ENCODE measurements at places on chromosomes 13 and 19.

DNA sequence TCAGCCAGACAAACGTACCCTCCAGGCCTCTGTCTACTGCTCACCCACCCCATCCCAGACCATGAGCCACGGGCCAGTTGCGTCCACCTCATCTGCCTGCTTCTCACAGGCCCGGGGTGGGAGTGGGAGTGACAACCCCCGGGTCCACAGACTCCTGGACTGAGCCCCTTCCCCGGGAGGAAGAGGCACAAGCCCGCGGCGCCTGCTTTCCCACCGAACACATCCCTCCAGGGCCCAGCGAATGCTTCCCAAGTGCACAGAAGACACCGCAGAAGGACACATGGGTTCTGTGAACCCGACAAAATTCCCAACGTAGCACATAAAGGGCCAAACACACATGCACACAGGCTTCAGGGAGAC is 18.0 kb upstream of the PLPP2 start:
- DNase-seq, result no peak

DNA sequence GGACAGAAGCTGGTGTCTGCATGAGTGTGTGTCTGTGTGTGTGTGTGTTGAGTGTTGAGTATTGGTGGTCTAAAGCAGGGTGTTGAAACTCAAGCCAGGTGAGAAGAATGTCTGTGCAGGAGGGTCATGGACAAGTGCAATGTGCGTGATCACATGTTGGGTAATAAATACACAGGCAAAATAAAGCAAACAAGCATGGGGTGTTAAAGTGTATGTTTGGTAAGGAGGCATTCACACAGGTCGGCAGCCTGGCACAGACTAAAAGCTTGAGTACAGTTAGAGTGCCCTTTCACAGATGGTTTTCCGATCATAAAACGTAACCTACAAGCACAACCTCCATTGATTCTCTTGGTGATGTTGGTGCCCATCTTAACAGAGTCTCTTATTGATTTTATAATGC is 476.9 kb upstream of the KLHL1 start:
- no peak for DNase-seq

DNA sequence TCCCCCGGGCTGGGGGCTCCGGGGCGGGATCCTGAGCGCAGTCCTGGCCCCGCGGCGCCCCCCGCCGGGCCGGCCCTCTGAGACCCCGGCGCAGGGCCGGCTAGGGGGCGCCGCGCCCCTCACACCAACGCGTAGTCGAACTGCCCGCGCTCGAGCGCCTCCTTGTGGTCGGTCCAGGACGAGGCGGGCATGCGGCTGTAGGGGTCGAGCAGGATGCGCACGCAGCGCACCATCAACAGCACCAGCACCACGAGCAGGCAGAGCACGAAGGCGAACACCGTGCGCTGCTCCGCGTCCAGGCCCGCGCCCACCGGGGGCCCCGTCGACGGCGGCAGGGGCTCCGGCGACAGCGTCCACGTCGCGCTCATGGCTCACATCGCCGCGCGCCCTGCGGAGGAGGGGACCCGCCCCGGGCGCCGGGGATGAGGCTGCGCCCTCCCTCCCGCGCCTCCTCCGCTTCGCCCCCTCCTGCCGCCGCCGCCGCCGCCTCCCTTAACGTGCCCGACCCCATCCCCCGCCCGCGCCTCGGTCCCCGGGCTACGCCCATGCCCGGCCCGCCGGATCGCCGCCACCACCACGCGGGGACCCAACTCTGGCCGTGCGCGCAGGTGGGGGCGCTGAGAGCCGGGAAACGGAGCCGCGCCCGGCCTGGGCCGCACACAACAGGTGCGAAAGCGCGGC is 624 bp downstream of the CTXN1 start:
- DNase-seq, result peak; percentile 93

- DNase-seq, result no peak
These were observed 25.5 kb upstream of the ATP12A start for GRCh38 chr13:24654741-24655140.

GRCh38 chr19:52307275-52307674 is 10.3 kb downstream of the ZNF480 start:
- DNase-seq, result no peak

GRCh38 chr13:25802579-25802978 is 249.2 kb downstream of the SHISA2 start:
- DNase-seq, result no peak

DNA sequence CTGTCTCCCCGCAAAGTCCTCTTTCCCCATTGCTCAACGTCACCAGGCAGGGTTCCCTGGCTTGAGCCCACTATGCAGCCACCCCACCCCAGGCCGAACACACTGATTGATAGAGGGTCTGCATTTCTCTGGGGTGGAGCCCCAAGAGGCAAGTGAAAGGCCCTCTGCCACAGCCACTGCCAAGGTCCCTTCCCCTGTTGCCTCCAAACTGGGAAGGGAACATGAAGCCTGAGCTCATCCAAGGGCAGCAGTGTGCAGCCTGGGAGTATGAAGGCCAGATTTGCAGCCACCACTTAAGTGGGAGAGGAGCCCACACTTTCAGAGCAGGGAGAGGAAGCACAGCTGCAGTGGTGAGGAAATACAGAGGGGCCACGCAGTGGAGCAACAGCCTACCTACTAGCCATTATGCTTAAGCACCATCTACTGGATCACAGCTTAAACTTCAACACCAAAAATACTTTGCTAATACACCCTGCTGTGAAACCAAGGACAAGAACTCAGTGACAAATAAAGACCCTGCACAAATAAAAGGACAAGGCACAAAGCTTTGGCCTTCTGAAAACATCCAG is 48.6 kb downstream of the UBL3 start:
- no peak for DNase-seq

GRCh38 chr13:111623743-111624505 is 303.5 kb downstream of the TEX29 start:
- no peak for DNase-seq

- peak; percentile 75 for DNase-seq
These were observed 9.8 kb upstream of the LIN7B start for GRCh38 chr19:49104229-49104864.

DNA sequence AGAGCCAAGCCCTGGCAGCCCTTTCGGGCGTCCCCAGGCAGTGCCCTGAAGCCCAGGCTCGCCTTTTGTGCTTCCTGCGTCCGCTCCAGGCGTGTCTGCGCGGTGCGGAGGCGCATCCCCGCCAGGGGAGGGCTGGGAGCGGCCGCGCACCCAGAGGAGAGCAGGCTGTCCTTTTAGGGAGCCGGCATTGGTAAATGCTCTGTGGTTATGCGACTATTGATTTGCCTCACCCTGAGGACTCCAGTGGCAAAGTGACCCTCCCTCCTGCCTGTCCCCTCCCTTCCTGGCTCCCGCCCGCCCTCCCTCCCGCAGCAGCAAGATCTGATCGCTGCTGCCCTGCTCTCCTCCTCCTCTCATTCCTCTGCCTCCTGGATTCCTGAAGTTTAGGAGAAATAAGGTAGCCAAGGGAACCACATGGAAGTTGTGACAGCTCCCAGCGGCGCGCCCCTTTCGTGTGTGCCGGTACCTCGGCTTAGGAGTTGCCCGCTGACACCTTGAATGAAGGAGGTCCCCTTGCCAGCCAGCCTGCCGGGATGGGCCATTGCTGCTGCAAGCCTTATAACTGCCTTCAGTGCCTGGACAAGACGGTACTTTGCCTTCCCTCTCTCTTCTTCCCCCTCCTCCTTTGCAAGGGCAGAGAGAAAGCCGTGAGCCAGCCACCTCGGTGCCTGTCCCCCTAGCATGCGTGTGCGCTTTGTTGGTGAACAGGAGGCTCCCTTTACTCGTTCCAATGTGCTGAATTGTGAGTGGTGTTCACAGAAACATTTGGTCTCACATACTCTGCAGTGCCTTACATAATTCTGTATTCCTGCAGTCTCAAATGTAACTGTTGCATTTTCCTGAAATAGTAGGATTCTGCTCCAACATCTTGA is 166.9 kb downstream of the SLC7A1 start:
- DNase-seq, result peak; percentile 61

DNA sequence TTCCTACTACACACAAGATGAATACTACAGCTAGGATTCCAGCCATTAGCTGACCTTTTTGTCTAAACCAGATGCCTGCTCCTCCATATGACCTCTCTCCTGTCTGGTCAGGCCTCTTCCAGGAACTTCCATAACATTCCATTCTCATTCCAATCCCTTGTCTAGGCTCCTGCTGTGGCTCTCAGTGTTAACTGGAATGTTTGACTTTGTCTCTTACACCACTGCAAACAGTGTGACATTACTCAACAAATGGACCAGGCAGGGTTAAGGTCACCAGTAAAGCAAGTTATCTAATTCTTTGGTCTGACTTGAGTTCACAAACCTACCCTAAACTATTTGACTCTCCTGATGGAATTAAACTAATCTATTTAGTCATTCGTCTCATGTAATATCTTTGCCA is 2.1 kb upstream of the GPC6 start:
- DNase-seq, result no peak

- DNase-seq, result no peak
These were observed 4.5 kb upstream of the SIGLEC9 start for GRCh38 chr19:51120160-51120559.

DNA sequence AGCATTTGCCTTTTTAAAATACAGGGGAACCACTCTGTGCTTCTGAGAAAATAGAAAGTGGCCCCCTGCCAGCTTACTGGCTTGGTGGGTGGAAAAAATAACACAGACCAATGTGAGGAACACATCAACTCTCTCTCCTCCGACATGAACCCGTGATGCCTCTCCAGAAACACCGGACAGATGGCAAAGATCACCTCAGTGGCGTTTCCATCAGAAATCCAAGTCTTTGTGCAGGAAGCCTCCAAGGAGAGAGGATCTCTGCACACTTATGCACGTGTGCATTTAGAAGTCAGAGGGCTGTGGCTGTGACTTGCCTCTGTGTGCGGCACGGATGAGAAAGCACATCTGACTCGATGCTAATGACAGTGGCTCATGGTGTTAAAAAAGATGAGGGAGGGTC is 112.3 kb upstream of the KLF12 start:
- no peak for DNase-seq

DNA sequence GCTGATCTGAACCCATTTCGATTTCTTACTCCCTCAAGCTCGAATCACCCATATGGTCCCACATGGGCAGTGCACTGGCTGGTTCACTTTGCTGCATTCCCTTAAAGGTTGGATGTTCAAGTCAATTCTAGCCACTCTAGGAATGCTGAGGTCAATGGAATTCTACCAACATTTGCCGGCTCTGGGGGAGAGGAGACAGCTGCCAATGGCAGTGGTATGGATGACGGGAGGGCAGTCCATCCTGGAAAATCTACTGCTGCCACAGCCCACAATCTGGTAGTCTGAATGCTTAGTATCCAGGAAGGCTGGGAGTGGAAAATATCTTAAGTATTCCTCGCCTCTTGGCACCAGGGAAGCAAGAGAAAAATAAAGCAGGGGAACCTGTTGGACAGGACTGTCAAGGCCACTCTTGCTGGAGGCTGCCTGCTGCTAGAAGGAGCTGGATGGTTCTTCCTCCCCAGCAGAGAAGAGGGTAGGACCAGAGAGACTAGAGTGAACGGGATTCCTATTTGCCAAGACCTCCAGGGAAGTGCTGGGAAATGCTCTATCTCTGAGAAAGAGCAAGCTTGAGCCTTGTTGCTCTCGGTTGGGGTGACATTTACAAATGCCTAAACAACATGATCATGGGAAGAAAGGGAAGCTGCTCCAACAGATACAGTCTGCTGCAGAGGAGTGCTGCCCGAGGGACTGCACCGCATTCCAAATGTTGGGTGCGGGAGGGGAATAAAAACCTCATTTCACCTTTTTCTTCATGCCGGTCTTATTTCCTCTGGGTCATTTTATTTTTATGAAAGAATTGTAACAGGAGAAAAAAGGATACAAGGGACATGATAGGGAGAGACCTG is 20.7 kb upstream of the HMGB1 start:
- DNase-seq, result no peak

- no peak for DNase-seq
These were observed 262.5 kb upstream of the STARD13 start for GRCh38 chr13:33548069-33548468.

DNA sequence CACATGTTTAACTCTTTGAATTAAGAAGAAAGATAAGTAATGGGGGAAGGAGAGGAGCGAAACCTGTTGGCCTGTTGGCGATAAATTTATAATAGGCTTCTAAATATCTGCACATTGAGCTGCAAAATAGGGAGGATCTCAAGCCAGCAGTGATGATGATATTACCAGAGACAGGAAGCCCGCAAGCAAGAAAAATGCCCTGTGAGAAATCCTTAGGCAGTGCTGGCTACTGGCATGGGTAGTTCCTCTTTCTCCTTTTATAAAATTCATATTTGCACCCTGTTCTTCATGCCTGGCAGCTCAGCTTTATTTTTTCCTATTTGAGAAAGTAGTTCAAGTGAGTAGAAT is 858 bp upstream of the USP12 start:
- DNase-seq, result no peak

GRCh38 chr13:59274958-59275727 is 888.6 kb downstream of the DIAPH3 start:
- no peak for DNase-seq

DNA sequence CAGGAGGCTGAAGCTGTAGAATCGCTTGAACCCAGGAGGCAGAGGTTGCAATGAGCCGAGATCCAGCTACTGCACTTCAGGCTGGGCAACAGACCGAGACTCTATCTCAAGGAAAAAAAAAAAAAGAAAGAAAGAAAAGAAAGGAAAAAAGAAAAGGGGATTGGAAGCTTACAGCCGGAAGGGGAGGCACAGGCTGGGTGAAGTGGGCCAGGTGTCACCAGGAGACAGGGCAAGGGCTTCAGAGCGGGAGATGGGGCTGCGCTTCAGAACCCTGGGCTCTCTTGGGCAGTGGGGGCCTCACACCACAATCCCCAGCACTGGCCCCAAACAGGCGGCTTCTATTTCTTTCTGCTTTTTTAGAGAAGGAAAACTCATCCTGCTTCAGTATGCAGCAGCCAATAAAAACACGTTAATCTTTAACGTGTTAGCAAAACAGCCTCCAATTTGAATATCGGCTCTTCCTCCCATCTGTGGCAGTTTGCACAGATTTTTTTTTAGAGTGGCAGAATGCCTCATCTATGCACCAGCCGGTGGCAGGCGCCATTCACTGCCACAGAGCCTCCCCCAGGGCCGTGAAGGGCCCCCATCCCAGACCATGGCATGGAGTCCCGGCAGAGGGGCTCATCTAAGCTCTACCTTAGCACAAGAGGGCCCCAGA is 46.6 kb upstream of the C19orf12 start:
- DNase-seq, result no peak

DNA sequence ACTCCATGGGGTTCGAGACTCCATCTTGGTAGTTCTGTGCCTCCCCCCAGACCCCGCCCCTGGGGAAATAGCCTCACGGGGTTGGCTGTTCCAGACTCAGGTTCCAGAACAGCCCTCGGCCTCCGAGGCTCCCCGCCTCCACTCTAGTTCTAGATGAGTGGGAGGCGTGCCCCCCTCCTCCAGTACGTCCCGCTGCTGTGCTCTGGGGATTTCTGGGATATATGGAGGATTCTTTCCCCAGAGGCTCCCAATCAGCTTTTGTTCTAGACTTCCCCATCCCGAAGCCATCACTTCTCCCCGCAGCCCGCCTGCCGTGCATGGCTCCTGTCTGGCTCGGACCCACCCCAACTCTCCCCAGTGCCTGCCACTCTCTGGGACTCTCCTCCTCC is 1.9 kb upstream of the CACNG7 start:
- DNase-seq, result no peak

GRCh38 chr19:950352-951066 is 24.7 kb downstream of the ARID3A start:
- DNase-seq, result no peak

- DNase-seq, result peak; percentile 32
These were observed 21.5 kb upstream of the SGCG start for GRCh38 chr13:23159205-23159759.

- no peak for DNase-seq
These were observed 8.8 kb downstream of the PPP1R13L start for GRCh38 chr19:45395821-45396617.
